OCI-M1 (cell line): ENCODE measurements at places on chromosomes 1 and 21.

DNA sequence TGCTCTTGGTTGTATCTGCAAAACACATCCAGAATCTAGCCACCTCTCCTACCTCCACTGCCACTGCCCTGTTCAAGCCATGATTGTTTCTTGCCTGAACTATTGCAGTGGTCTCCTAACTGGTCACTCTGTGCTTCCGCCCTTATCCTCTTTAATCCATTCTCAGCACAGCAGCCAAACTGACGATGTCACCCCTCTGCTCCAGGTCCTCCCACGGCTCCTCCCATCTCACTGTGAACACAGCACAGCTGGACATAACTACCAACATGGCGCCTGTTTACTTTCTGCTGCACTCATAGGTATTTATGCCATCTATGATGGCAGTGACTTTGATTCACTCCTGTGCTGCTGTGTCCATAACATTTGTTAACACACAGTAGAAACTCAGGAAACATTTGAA, 406.7 kb downstream of the DISC1 start:
- no peak for DNase-seq

GRCh38 chr1:229759037-229759435, 133.0 kb downstream of the URB2 start:
- no peak for DNase-seq

DNA sequence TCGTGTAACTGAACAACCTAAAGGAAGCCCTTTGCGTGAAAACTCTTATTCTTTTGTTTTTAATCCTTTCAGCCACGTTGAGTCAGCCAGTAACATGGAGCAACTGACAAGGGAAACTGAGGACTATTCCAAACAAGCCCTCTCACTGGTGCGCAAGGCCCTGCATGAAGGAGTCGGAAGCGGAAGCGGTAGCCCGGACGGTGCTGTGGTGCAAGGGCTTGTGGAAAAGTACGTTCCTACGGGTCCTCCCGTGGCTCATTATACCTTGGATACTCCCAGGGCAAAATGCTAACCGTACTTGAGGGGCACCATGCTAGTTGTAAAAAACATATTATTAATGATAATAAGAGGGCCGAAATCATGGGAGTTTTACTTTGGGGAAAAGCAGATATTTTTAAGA, 49.4 kb downstream of the LAMC2 start:
- DNase-seq = no peak

- no peak for DNase-seq
Measured at GRCh38 chr1:235416662-235417049, 49.4 kb downstream of the TBCE start.

- DNase-seq = no peak
Measured at GRCh38 chr1:226664413-226665101, 74.5 kb downstream of the ITPKB start.

DNA sequence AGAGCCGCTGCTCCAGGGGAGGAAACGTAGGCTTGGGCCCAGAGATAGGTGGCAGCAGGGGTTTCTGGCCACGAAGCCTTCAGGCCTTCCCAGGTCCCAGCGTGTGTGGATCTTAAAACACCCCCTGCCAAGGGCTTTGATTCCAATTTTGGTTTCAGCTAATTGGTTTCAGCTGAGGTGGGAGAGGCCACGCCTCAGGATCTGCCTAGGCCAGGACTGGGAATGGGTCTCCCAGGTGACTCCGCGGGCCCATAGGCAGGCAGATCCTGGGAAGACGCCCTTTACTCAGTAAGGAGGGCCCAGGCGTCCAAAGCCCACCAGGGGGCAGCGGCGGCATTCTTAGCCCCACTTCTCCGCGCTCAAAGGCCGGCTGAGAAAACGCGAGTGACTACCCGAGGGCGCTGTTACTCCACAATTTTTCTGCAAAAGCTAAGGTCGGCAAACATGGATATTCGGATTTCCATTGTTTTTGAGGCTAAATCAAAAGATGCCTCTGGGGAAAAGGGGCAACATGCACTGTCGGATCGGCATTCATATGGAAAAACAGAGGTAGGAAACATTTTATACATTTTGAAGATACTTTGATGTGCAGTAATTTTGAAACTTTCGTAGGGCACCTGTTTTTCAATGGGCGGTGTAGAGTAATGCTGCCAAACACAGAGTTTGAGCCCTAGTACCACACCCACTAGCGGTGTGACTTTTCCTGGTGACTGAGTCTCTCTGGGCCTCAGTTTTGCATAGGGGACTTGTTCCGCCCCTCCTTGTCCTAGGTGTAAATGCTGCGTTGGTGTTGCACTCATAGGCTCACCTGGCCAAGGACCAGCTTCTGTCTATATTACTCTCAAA, 31.8 kb upstream of the BCL10 start:
- peak; percentile 86 for DNase-seq

DNA sequence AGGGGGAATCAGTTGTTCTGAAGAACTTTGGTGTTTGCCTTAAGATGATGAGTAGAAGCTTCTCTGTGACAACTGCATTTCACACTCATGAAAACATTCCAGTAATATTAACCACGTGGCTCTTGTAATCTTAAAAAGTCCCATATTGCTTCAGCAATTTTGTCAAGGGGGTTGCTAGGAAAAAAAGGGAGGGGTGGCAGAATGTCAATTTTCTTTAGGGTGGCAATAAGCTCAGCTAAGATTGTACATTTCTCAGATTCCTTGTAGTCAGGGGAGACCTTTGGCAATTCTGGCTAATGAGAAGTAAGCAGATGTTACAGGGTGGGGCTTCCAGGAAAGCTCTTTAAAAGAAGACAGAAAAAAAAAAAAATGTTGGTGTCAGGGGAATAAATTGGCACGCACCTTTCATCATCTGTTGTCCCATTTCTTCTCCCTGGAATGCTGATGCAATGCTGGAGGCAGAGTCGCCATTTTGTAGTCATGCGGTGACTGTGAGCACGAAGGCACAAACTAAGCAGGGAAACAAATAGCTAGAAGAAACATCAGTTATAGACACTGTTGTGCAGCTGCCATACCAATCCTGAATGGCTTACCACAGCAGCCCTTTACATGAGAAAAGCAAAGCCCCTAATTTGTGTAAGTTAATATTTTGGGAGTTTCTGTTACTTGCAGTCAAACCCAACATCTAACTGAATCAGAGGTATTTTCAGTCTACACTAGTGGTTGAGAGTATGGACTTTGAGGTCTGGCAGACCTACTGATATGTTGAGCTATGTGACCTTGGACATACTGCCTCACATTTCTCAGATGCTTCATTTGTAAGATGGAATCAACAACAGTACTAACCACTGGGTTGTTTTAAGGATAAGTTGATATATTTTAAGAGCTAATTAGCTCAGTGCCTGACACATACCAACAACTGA, 56.1 kb upstream of the MRPS6 start:
- DNase-seq = peak; percentile 55

DNA sequence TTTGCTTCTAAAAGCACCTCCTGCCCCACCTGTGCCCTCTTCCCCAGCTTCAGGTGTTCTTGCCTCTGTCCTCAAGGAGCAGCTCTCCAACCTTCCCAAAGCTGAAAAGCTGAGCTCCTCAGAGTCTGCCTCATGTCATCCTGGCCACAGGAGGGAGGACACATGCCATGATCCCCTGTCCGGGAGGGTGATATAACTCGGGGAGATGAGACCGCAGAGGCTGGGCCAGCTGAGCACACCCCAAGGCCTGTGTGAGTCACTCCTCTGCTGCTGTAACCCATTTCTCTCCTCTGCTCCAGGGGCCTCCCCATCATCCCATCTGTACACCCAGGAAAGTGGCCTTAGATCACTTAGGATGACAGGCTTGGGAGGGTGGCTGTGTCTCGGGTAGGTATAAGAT, 49.8 kb downstream of the EPHB2 start:
- DNase-seq = no peak

- DNase-seq = peak; percentile 10
Measured at GRCh38 chr1:210653771-210654170, 325.1 kb downstream of the HHAT start.

DNA sequence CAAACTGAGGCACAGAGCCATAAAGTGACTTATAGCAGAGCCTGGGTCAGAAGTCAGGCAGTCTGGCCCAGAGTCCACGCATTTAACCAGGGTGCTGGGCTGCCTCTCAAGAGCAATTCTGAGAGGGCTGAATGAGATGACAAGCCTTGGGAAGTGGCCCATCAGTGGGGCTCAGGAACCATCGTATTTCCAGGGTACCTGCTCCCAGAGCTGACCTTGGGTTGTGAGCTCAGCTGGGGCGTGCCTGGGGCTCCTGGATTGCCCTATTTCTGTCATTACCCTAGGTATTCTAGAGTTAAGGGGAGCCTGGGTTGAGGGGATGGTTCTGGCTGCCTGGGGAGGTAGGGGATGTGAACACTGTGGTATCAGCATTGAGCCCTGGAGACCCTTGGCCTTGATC, 49.4 kb downstream of the LGR6 start:
- no peak for DNase-seq

- no peak for DNase-seq
Measured at GRCh38 chr1:94009304-94009703, 100.1 kb upstream of the GCLM start.

DNA sequence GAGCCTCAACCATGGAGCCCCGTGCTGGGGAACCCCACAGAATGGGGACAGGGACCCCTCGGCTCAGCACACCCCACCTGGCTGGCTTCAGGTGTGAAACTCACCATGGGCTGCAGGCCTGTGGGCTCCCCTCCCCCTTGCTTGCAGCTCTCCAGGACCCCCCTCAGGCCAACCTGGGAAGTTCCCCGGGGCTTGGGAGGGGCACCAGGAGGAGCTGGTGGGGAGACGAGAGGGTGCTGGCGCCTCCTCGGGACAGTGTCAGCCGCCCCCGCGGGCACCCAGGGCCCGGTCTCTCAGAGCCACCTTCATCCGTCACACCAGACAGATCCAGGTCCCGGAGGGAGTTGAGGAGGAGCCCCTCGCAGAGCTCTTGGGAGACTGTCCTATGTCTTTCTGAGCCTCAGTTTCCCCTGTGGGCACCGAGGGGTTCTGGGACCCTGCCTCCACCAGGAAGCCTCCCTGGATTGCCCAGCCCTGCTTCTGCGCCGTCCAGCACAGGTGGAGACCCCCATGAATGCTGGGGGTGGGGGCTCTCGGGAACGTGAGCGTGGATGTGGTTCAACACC, 657 bp upstream of the TNFRSF18 start:
- no peak for DNase-seq

DNA sequence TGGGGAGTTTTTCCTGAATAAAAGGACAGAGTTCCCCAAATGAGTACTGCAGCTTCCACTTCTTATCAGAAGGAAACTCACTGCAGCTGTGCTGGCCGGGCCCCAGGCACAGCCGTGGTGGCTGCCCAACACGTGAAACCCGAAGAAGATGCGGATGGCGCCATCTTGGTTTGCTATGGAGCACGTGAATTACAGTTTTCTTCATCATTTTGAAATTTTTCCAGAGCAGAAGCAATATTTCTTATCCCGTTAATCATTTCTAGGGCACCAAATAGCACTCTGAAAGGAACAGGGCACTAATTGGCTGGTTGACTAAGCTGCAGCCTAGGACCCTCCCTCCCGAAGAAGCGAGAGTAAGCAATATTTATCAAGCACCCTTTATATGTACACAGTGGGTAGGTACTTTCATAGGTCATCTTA, 63.2 kb upstream of the EPS8L3 start:
- DNase-seq = peak; percentile 57

GRCh38 chr21:30168086-30168485, 1.5 kb upstream of the CLDN17 start:
- DNase-seq = no peak

DNA sequence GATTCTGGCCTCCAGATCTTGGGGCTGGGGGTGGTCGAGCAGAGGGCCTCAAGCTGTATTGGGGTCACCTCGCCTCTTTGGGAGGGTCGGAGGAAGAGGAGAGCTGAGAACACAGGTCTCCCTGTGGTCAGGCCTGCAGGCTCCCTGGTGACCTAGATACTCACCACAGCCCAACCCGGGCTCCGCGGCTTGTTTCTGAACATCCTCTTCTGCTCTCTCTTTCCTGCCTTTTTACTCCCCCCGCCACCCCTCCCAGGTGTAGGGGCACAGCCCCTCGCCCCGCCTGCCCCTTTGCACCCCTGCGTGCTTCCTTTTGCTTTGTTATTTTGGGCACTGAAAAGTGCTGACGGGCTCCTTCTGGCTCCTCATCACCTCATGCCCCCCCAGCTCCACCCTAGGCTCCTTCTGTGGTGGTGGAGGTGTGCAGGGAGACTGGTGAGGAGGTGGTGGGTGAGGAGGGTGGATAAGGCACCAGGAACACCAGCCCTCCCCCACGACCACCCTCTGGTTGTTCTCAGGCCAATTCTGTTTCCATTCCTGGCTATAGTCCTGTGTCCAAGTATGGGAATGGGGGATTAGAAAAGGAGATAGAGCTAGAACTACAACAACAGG, 10.6 kb upstream of the LINGO4 start:
- no peak for DNase-seq

DNA sequence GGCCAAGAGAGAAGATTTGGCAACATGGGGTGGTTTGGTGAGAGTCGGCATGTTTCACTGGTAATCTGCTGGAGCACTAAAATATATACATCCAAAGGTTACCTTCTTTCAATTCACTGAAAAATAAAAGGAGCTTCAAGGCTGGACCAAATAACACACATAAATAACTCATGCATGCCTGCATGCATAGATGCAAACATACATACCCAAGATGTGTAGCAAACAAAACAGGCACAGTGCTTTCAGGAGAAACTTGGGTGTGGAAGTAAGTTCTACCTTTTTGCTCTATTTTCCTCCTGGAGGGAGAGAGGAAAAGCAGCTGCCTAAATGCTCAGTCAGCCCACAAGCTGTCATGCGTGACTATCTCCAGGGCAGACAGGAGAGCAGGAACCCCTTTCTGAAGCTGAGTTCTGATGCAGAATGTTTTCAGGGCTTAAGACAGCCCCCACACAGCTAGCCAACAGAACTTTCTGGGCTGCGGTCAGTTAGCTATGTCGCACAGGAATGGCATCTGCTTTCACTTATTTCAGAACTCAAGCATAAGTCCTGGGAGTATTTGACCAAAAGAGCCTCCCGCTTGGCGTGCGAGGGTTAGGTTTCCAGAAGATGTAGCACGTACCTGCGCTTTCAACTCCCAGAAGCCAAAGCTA, 166.2 kb downstream of the TOMM20 start:
- peak; percentile 61 for DNase-seq

DNA sequence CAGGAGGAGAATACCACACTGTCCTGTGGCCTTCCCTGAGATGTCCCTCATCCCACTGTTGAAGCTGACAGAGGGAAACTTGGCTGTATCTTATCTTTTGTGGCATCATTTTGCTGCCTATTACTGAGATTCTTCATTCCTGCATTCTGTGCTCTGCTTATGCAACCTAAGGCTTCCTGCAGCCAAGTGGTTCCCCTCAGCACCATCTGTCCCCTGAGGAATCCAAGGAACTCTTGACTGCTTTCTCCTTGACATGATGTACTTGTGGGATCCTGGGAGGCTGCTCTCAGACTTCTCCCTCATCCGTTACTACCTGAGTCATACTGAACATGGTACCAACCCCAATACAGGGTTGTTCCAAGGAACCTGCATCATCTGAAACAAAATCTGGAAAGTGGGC, 21.1 kb upstream of the RIMKLA start:
- no peak for DNase-seq

DNA sequence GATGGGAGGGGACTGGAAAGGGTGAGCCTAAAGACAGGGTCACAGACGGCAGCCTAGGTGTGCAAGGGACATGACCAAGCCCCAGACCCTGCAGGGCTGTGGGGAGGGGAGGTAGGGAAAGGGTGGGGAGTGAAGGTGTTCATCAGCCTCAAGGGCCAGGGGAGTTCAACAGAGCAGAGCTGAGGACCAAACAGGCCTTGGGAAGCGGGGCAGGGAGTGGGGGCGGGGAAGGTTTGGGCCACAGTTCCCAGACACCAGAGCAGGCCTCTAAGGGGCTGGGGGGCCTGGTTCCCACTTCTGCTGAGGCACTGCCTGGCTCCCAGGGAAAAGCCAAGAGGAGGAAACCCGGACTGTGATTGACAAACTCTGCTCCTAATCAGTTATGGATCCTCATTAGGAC, 456.3 kb downstream of the MATN1 start:
- no peak for DNase-seq

- no peak for DNase-seq
Measured at GRCh38 chr1:208085655-208086515, 158.3 kb downstream of the PLXNA2 start.
